ENCODE measurements at places on chromosomes 7 and 10.

DNA sequence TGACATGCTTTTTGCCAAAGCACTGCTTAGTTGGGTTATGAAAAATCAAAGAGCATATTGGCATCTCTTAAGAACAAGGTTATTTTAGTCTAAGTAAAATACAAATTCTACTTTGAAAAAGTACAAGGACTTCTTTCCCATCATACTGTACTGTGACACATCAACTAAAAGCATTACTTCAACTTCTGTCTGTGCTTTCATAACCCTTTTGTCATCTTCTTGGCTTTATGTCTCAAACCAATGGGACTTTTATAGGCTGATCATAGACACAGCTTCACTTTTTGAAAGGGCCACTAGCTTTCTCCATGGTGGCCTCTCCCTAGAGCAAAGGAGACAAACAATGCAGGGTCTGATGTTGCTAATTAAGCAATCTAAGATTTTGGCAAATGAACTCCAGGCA is 188.9 kb upstream of the CSTF2T start:
- DNase-seq = no peak

DNA sequence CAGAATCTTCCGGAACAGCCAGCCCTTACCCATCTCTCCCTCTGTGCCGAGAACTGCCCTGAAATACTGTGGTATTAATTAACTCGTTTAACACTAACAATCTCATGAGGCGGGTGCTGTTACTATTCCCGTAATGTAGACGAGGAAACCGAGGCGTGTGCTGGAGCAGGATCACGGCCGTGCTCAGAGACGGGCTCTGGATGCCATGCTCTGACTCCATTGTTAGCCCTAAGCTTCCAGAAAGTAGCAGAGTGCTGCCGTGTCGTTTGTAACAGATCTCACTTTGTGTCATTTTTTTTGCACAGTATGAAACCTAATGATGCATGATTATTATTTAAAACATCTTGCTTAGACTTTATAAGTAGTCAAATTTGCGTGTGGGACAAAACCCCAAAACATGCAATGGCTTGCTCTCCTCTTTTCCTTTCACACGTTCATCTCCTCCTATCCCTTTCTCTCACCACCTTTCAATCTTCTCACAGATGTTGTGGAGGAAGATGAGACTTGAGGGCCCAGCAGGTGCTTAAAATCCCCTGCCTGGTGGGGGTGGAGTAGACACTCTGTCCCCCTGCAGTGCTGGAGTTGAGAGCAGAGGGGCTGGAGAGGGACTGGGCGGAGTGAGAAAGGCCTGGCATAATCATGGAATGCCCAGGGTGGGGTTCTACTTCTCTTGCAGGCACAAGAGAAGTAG is 482 bp upstream of the ACTR3C start:
- no peak for DNase-seq

GRCh38 chr7:4840079-4840501 is 21.7 kb downstream of the PAPOLB start:
- DNase-seq = no peak

DNA sequence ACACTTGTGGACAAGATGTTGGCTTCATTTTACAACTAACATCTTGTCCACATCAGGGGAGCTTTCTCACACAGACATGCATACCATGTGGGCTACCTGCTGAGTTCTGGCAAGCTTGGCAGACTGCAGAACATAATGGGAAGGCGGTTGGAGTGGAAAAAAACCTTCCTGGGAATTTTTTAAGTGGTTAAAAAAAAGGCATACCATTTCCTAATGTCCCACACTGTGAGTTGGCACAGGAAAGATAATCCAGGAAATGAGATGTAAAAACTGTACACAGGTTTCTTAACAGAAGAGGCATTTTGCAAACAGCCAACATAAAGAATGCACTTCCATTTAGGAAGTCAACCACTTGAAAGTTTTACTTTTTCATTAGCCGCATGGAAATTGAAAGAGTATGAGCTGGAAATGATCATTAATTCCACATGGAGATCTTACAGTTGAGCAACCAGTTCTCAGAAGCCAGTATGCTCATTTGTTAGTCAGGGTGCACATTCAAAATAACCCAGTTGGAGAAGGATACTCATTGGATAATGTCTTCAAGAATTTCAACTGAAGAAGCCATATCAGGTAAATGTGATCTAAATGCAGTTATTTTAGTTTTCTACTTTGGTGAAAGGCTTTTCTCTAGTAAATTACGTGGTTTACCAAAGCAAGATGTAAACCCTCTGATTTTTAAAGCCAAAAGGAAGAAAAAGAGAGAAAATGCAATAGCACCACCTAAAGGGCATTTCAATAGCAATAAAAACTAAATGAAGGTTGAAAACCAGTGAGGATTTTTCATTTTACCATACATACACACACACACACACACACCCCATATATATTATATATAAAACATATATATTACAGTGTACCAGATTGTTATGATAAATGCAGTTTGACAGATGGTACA is 194.0 kb downstream of the TAX1BP1 start:
- DNase-seq = no peak

- DNase-seq = no peak
Measured at GRCh38 chr10:31930856-31931255, 2.2 kb upstream of the ARHGAP12 start.

DNA sequence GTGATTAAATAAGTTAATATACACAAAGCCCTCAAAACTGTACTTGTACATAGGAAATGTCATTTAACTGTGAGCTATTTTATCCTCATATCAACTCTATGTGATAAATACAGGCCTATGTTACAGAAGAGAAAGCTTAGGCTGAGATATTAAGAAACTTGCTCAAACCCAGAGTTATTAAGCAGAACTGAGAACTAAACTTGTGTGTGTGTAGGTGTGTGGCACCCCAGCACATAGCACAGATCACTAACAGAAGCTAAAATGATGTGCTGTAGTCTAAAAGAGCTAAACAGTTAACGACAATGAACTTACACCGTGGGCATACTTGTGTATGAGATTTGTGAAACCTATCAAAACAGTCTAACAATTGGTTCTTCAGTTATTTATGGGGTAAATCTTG is 34.5 kb downstream of the MTPN start:
- DNase-seq = no peak

- DNase-seq = no peak
Measured at GRCh38 chr7:44738051-44738723, 10.5 kb upstream of the ZMIZ2 start.

- DNase-seq = no peak
Measured at GRCh38 chr10:109030581-109031210, 892.6 kb downstream of the XPNPEP1 start.

DNA sequence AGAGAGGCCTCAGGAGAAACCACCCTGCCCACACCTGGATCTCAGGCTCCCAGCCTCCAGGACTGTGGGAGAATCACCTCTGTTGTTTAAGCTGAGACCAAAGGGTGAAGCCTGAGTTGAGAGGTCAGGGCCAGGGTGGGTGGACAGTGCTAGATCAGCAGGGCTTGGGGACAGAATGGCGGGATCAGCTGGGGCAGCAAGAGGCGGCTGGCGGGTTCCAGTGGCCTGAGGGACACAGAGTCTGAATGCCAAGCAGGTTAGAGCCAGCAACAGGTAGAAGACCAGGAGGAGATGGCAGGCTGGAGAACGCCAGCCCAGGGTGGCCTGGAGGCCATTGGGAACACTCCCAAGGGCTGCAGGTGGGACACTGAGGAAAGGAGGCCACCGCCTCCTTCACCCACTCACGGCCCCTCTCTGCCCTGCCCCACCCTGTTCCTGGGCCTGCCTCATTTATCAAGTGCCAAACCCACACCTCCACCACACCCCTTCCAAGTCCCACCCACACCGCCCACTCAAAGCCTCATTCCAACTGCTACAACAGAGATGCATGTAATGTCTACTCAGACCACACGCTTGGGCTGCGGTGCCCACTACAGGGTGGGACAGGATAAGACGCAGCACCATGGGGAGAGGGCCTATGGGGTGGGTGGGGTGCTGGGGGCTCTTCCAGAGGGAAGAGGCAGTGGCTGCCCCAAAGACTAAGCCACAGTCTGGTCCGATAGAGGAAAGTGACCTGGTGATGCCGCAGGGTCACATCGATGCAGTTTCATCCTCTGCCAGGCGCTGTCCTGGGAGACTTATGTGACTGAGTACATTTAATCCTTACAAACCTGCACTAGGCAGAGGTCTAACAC is 173.9 kb downstream of the TNS3 start:
- DNase-seq = no peak

DNA sequence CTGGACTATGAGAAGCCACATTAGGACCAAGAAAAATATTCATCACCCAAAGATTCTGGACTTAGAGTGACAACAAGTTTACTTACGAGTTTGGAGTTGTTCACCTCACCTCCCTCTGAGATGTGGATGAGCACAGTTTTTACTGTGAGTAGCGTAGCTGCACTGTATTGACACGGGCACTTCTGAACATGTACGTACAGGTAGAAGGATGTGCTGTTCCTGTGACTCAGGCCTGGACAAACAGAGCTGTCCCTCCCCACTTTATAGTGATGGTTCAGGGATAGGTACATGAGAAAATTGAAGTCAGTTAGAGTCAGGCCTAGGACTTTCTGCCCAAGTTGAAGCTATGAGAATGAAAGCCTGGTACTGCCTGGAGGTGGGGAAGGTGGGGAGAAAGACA is 80.9 kb upstream of the DYNC1I1 start:
- no peak for DNase-seq

GRCh38 chr7:37344886-37345579 is 103.6 kb downstream of the ELMO1 start:
- DNase-seq = no peak

DNA sequence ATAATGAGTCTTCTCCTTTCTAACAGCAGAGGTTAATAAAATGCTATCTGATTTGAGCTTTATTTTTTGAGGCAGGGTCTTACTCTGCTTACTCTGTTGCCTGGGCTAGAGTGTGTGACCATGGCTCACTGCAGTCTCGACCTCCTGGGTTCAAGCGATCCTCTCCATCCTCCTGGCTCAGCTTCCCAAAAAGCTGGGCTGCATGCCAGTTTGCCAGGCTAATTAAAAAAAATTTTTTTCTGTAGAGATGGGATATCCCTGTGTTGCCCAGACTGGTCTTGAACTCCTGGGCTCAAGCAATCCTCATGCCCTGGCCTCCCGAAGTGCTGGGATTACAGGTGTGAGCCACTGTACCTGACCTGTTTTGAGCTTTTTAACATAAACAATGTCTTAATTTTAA is 56.7 kb downstream of the SCD start:
- no peak for DNase-seq

DNA sequence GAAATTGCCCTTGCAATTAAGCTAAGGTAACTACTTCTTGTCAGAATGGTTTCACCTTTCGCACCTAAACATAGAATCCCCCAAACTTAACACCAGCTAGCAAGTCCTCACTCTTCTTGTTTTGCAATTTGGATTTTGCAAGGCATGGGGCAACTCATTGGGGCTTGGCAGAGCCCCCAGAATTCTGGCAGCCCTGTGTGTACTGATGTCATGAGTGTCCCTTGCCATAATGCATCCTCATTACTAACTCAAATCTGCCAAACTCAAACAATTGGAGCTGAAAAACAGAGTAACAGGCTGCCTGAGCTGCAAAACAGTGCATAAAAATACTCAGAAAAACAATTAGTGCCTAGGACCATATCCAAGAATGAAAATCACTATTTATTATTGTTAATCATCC is 7.9 kb upstream of the XPNPEP1 start:
- no peak for DNase-seq

- no peak for DNase-seq
Measured at GRCh38 chr10:83037653-83038052, 1101.7 kb upstream of the GHITM start.

DNA sequence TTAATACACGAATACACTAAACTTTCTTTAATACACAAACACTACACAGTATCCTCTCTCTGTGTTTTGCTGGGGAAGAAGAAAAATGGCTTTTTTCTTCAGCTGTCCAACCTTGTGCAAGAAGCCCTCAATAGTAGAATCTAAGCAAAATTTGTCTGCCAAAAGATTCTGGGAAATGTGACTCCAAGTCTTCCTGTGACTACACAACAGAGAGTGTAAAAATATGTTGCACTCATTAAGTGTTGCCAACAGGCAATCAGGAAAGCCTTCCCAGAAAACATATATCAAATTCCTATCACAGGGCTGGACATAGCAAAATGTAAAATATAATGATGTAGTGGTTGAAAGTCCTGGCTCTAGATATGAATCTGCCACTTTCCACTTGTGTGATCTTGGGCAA is 825.1 kb upstream of the ZWINT start:
- DNase-seq = no peak

GRCh38 chr10:49698679-49699078 is 19.2 kb downstream of the C10orf53 start:
- DNase-seq = no peak

GRCh38 chr7:55366461-55367070 is 1.4 kb downstream of the LANCL2 start:
- peak; percentile 62 for DNase-seq

DNA sequence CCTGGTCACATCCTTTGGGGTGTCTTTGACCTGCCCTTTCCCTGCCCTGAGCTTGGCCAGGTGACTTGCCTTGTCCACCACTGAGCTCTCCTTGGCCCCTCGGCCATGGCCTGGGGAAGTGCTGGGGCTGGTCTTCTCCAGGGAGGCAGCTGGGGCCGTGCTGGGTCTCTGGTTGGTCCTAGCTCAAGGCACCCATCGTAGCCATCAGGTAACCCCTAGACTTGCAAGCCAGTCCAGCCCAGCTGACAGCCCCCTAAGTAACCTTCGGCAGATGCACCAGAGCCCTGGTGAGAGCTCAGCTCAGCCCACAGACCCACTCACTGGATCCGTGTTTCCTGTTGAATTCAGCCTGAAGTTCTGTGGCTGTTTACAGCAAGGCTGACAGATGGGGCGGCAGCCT is 176.2 kb upstream of the SHH start:
- no peak for DNase-seq

DNA sequence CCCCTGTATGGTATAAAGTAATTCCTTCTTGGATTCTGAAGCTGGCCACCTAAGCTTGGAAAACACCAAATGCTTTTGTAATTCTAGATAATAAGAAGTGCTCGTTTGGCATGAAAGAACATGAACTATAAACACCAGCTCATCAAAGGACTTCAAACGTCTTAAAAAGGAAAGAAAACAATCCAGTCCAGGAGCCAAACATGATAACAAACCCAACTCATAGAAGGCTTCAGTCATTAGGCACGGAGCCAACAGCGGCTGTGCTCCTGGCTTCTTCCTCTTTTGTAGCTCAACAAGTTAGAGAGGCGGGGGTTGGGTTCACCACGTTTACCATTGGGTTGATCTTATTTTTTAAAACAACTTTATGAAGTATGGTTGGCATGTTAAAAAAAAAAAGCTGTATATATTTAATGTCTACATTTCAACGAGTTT is 56.4 kb upstream of the ECHDC3 start:
- no peak for DNase-seq

GRCh38 chr10:20658158-20658557 is 239.0 kb downstream of the NEBL start:
- no peak for DNase-seq

DNA sequence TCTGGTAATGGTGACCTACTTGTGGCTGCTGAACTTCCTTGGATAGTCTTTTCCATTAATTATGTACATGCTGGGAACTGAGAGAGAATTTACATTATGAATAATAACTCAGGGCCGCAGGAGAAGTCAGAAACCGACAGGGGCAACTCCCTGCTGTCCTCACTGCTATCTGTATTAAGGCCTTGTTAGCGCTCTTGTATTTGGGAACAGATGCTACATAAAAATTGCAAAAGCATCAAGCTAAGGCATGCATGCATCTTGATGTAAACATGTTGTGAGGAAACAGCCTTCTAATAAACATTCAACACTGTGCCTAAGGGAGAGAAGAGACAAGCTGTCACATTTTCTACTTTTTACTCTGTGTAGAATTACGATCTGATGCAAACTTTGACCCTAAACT is 158.4 kb downstream of the PARD3 start:
- DNase-seq = no peak
